ENCODE measurements at places on chromosomes 7 and 10. TPM values are rescaled to one million over a fixed set of nuclear protein-coding genes. Genes with fewer than 3 reads are reported as not detected.

Gene SUGCT
- total RNA-seq, result 3.3 TPM

Gene MLLT10
- 26.0 TPM for total RNA-seq

GRCh38 chr10:24873281-24873683 lies 79.1 kb downstream of the PRTFDC1 start:
- DNase-seq, result no peak

DNA sequence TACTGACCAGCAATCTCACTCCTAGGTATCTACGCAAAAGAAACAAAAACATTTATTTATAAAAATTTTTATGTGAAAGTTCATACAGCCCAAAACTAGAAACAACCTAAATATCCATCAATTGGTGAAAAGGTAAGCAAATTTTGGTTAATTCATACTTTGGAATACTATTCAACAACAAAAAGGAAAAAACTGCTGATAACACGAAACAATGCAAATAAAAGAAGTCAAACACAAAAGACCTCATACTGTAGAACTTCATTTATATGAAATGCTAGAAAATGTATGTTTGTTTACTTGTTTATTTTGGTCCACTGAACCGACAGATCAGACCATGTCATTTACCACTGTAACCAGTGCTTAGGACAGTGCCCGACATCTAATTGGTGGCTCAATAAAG lies 60.3 kb downstream of the USP6NL start:
- DNase-seq, result no peak

GRCh38 chr10:1625731-1626130 lies 111.6 kb downstream of the ADARB2 start:
- no peak for DNase-seq

DNA sequence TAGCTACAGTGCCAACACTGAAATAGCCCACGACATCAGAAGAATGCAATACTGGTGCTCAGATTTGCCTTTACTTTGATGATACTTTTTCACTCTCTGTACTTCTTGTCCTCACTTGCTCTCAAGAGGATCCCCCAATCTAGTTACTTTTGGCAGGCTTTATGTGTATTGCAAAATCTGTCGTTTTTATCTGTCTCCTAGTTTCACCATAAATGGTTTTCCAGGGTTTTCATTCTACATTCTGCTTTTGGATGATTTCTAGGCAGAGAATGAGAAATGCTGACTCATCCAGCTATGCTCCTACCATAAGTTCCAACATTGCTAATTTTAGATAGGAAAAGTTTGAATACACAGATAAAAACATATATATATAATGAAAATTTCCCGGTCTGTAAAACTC lies 659.5 kb upstream of the NRG3 start:
- DNase-seq, result peak; percentile 2

GRCh38 chr10:100579261-100580090 lies 43.7 kb downstream of the HIF1AN start:
- no peak for DNase-seq

GRCh38 chr7:23254051-23254681 lies 7.6 kb downstream of the GPNMB start:
- DNase-seq, result peak; percentile 86

Measured in A172 (cell line).